ENCODE measurements at places on chromosomes 16 and 17.

GRCh38 chr17:78117027-78117981, 11.3 kb downstream of the TMC6 start:
- no peak for DNase-seq

- no peak for DNase-seq
Measured at GRCh38 chr16:57889960-57890751, 80.8 kb downstream of the CNGB1 start.

DNA sequence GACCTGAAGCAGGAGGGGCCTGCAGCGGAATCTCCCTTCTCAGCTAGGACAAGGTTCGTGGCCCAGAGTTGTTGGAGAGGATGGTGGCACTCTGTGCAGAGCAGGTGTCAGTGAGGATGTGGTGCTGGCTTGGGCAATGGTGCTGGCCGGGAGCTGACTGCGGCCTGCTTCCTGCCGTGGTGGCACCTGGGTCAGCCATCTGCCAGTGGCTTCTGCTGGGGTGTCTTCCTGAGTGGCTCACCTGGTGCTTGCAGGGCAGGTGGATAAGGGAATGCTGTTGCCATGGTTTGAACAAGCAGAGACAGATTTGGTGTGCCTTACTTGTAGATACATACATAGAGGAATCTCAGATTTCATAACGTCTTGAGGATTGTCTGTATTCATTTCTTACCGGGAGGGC, 69.6 kb downstream of the SEC14L1 start:
- DNase-seq: no peak

- no peak for DNase-seq
Measured at GRCh38 chr17:5785338-5785737, 201.0 kb upstream of the NLRP1 start.

- no peak for DNase-seq
Measured at GRCh38 chr16:80084163-80084562, 456.6 kb upstream of the DYNLRB2 start.

GRCh38 chr16:47881574-47881973, 274.2 kb downstream of the ABCC12 start:
- DNase-seq: no peak

- no peak for DNase-seq
Measured at GRCh38 chr17:82861393-82861775, 21.6 kb upstream of the ZNF750 start.

DNA sequence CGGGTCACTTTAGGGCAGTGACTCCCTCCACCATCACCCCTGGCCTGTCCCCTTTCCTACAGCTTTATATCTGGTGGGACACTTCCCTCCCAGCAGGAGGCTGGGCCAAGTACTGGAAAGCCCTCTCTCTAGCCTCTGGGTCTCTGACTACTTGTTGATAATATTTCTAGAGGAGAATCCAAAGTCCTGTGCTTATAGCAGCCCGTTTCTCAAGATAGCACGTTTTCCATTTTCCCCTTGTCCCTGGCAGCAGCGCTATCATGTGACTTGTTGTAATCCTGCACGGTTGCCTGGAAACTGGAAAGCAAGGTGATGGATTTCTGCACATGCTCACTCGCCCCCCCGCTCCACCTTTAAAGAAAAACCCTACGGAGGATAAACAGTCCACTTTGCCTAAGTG, 3.3 kb upstream of the AXIN2 start:
- DNase-seq: no peak

DNA sequence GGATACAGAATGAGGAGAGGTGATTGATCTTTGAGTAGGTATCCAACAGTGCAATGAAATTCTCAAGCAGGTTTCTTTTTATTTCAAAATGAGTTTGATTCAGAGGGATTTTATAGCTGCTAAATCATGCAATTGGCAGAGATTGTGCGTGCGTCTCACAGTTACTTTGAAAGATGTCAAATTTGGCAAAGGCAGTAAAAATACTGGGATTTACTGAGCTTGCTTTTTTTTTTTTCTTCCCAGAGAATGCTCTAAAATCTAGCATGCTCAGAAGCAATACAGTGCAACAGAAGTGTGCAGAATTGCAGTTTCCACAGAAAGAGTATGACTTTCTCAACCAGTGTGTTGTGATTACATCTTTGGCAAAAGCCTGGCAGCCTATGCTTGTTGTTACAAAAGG, 410.7 kb upstream of the GOT2 start:
- no peak for DNase-seq

- DNase-seq: no peak
Measured at GRCh38 chr16:88034770-88035169, 83.5 kb downstream of the BANP start.

- no peak for DNase-seq
Measured at GRCh38 chr17:82435601-82436583, 14.7 kb downstream of the CYBC1 start.

- no peak for DNase-seq
Measured at GRCh38 chr16:88349903-88350900, 32.6 kb upstream of the ZNF469 start.

GRCh38 chr16:72159386-72159785, 12.6 kb downstream of the PMFBP1 start:
- DNase-seq: no peak

DNA sequence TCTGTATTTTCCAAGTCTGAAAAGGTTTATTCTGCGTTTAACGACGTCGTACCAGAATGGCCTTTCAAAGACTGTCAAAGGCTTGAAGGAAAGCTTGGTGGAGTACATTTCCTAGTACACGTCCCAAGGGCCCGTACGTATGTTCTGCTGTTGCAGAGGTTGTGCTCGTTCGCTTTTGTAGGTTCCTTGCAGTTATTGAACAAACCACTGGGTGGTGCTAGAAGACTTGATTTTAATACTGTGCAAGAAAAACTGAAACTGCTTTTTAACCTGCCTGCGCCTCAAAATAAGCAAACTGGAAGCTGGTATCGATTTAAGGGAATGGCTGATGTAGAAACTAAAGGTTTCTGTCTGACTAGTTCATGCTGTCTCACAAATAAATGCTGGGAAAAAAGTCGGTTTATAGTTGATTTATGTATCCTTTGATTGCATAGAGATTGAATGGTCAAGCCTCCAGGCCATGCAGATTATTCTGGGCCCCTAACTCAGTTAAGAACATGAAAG, 54.6 kb downstream of the USP10 start:
- peak; percentile 93 for DNase-seq

- peak; percentile 52 for DNase-seq
Measured at GRCh38 chr17:31433091-31433790, 41.8 kb downstream of the RAB11FIP4 start.

DNA sequence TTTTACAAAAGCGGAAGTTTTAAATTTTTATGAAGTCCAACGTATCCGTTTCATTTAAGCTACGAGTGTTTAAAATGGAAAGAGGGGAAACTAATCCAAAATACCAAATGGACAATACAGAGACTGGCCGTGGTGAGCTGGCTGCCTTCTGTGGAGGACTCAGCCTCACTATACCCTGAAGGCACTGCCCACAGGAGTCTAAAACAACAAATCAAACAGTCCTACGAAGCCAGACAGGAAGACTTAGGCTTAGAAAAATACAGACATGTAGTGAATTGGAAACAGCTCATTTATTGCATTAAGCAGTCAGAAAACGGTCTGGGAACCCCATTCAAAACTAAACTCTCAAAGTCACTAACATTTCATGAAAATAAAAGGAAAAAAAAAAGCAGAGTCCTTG, 75.1 kb downstream of the CYTH1 start:
- no peak for DNase-seq

Data from activated CD4-positive, alpha-beta T cell treated with anti-CD3 and anti-CD28 coated beads, Interleukin-2, Interleukin-4, amounts not matched to agents 100 ng/mL and 50 ng/mL, durations not matched to agents 16 hours and 8 hours (primary cell).